ENCODE measurements at places on chromosomes 1 and 21.
A peak's percentile ranks its signal among the peaks of the same experiment; 100 is the strongest.

- peak; percentile 8 for DNase-seq
These were observed 55.2 kb upstream of the SELENON start for GRCh38 chr1:25744636-25745425.

- no peak for DNase-seq
These were observed 35.6 kb upstream of the ID3 start for GRCh38 chr1:23594927-23595353.

GRCh38 chr1:27293915-27294314 is 28.0 kb upstream of the TMEM222 start:
- DNase-seq = no peak

- DNase-seq = peak; percentile 58
These were observed 70.4 kb downstream of the PLXNA2 start for GRCh38 chr1:208173749-208174148.

GRCh38 chr1:185971688-185972087 is 237.5 kb downstream of the HMCN1 start:
- DNase-seq = no peak

- no peak for DNase-seq
These were observed 56.9 kb downstream of the MIER1 start for GRCh38 chr1:66981679-66982078.

DNA sequence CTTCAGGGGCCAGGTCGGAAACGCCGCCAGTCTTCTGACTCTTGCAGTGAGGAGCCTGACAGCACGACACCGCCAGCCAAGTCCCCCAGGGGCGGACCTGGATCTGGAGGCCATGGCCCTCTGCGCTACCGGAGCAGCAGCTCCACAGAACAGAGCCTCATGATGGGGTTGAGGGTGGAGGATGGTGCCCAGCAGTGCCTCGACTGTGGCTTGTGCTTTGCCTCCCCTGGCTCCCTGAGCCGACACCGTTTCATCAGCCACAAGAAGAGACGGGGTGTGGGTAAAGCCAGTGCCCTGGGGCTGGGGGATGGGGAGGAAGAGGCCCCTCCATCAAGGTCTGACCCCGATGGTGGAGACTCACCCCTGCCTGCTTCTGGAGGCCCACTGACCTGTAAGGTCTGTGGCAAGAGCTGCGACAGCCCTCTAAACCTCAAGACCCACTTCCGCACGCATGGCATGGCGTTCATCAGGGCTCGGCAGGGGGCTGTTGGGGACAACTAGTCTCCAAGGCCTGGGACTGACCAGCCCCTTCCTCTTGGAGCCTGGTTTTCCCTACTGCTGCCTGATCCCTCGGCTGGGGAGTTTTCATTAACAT is 8.7 kb downstream of the ZNF687 start:
- DNase-seq = no peak

DNA sequence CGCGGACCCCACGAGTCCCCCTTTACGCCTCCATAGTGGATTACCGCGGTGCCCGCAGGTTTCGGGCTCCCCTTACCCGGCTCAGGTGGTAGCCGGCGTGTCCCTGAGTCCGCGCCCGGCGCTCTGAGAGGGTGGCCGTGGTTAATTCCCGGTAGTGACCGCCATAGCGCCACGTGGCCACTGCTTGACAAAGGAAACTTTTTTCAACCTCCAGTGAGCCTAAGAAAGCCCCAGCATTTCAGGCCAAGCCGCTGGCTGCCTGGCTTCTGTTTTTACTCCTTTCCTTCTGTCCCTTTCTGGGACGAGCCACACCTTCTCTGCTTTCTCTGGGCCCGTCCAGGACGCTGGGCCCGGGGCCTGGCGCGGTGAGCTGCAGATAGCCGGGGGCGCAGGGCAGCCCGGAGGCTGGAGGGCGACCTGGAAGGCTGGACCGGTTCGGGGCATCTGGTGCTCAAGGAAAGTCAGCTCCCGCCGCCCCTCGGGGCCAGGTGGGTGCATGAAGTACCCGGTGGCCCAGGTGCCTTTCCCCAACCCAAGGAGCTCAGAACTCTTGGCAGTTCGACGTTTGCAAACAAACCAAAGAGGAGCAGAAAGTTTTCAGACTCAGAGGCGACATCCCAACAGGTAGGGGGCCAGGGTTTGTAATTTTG is 540 bp upstream of the C1orf198 start:
- peak; percentile 88 for DNase-seq

DNA sequence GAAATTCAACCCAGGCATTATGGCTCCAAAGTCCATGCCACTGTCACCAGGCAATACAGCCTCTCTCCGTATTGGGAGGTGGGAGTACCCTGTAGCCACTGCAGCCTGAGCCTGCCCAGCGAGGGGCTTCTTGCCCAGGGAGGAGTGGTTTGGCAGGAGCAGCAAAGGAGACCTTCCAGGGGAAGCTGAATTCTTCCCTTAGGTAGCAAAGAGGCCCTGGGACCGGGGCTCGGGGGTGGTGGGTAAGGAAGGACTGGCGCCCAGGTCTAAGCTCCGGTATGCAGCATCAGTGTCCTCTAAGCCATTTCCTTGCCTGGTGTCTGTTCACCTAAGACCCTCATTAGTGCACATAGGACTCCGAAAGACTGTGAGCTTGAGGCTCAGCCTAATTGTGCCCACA is 17.0 kb downstream of the TNNT2 start:
- no peak for DNase-seq

GRCh38 chr1:181090641-181091126 is 2.2 kb downstream of the IER5 start:
- peak; percentile 58 for DNase-seq

GRCh38 chr1:203520315-203520714 is 26.4 kb downstream of the OPTC start:
- peak; percentile 70 for DNase-seq

DNA sequence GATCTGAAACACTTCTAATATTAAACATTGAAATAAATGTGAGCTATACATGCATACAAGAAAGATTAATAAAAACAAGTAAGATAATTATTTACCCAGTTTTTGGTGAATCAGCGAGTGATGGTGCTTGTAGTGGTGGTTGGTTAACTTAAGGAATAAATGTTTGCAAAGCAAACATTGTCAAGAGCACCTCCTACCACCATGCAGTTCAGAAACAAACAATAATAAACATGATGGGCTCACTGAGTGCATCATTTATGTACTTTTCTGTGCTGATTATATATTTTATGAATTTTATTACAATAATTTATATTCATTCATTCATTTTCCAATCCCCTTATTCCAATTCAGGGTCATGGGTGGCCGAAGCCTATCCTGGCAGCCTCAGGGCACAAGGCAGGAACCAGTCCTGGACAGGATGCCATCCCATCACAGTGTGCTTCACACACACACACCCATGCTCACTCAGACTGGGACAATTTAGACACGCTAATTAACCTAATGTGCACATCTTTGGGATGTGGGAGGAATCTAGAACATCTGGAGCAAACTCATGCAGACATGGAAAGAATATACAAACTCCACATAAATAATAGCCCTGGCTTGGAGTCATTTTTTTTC is 57.8 kb downstream of the ZMYM4 start:
- DNase-seq = no peak

- no peak for DNase-seq
These were observed 105.7 kb downstream of the AJAP1 start for GRCh38 chr1:4760088-4760487.

DNA sequence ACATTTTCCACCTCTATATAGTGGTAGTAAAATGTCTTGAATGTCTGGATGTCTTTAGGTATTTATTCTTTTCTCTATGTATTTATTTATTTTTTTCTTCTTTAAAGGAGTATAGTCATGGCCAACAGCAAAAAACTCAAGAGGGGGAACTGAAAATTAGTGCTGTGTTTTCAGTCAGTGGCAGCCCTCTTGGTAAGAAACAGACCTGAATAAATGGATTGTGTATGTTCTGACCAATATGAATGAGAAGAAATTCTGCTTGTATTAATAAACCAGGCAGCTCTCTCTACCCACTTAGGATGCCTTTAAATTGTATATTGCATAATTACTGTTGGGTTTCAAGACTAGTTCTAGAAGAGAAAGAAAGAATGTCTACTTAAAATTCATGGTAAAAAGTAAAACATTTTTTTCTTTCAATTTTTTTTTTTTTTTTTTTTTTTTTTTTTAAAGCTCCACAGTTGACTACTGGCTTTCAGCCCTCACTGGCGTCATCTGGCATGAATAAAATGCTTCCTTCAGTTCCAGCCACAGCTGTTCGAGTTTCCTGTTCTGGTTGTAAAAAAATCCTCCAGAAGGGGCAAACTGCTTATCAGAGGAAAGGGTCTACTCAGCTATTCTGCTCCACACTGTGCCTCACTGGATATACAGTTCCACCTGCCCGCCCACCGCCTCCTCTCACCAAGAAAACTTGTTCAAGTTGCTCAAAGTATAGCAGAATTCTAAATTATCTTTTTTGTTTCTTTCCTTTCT is 101.6 kb downstream of the ZMYM4 start:
- peak; percentile 4 for DNase-seq

GRCh38 chr1:154328318-154329151 is 3.2 kb downstream of the ATP8B2 start:
- peak; percentile 93 for DNase-seq
